ENCODE measurements at places on chromosomes 2 and 18.
A peak's percentile ranks its signal among the peaks of the same experiment; 100 is the strongest.

- no peak for DNase-seq
Observed at GRCh38 chr2:64876137-64876647, 113.0 kb upstream of the SLC1A4 start.

GRCh38 chr18:72555968-72556367, 11.8 kb upstream of the CBLN2 start:
- no peak for DNase-seq

GRCh38 chr2:189874586-189875320, 90.5 kb downstream of the PMS1 start:
- DNase-seq, result no peak

- peak; percentile 63 for DNase-seq
Observed at GRCh38 chr2:157898591-157898996, 22.5 kb upstream of the ACVR1 start.

- DNase-seq, result no peak
Observed at GRCh38 chr2:182530636-182531035, 103.8 kb upstream of the PDE1A start.

GRCh38 chr2:233418761-233419546, 64.7 kb downstream of the DGKD start:
- DNase-seq, result peak; percentile 61

Data from activated T-cell treated with anti-CD3 and anti-CD28 coated beads, Interleukin-2, amount 50 U/mL, for 24 hours (primary cell).